ENCODE measurements at places on chromosomes 3 and 15. TPM values are rescaled to one million over a fixed set of nuclear protein-coding genes. Genes with fewer than 3 reads are reported as not detected.

GRCh38 chr3:99789011-99789721 lies 28.5 kb upstream of the CMSS1 start:
- no peaks in the 10 kb centered on the region for H3K4me1 ChIP-seq
- no peak overlapping the region for H3K27ac ChIP-seq
- H3K27me3 ChIP-seq = peaks cover 18% of the 10 kb centered on the region
- peak; percentile 6 for DNase-seq
- no peaks in the 10 kb centered on the region for H3K36me3 ChIP-seq

The EPB42 gene
- not detected for total RNA-seq

The CCDC39 gene
- total RNA-seq = not detected

GRCh38 chr3:189273736-189274135 lies 102.0 kb downstream of the TPRG1 start:
- H3K27me3 ChIP-seq = no peaks in the 10 kb centered on the region
- DNase-seq = no peak
- peaks cover 52% of the 10 kb centered on the region for H3K4me1 ChIP-seq
- no peak overlapping the region for H3K27ac ChIP-seq
- H3K4me3 ChIP-seq = no peak overlapping the region

DNA sequence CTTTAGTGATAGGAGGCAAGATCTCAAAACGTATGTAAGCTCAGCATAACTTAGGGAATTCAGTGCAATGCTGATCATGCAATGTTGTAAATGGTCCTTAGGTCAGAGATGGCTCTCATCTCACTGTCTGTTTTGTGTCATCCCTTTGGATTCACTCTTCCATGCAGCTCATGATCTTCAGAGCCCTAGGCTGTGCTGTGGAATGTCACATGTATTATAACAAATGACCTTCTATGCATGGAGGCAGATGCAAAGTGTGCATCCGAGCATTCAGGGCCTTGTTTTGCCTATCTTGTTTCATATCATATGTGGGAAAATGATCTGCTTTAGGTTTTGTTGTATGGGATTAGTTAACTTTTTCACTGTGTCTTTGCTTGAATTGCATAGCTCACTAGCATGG lies 40.5 kb upstream of the PDZRN3 start:
- no peaks in the 10 kb centered on the region for H3K4me1 ChIP-seq
- no peak overlapping the region for H3K4me3 ChIP-seq
- no peaks in the 10 kb centered on the region for H3K36me3 ChIP-seq
- no peak overlapping the region for H3K27ac ChIP-seq

DNA sequence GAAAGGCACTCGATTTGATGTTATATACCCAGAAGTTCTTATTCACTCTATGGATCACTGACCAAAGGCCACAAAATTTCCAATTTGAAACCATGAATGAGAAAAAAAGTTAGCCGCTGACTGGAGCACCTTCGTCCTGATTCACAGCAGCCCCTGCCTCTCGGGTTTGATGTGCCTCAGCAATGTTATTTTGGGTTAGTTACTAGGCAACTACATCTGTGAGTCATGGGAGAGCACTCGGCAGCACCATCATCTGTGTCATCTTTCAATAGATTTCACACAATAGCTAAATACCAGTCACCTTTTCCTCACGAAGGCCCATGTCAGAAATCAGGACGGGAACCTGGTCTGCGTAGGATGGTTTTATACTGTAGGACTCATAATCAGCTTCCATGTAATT lies 269.2 kb downstream of the ZBBX start:
- H3K27ac ChIP-seq = no peak overlapping the region
- H3K4me3 ChIP-seq = no peak overlapping the region
- H3K36me3 ChIP-seq = no peaks in the 10 kb centered on the region

GRCh38 chr3:136166507-136166906 lies 29.6 kb downstream of the MSL2 start:
- no peaks in the 10 kb centered on the region for H3K27me3 ChIP-seq
- peaks cover 11% of the 10 kb centered on the region for H3K36me3 ChIP-seq
- H3K27ac ChIP-seq = no peak overlapping the region

The PRR20G gene
- not detected for total RNA-seq

DNA sequence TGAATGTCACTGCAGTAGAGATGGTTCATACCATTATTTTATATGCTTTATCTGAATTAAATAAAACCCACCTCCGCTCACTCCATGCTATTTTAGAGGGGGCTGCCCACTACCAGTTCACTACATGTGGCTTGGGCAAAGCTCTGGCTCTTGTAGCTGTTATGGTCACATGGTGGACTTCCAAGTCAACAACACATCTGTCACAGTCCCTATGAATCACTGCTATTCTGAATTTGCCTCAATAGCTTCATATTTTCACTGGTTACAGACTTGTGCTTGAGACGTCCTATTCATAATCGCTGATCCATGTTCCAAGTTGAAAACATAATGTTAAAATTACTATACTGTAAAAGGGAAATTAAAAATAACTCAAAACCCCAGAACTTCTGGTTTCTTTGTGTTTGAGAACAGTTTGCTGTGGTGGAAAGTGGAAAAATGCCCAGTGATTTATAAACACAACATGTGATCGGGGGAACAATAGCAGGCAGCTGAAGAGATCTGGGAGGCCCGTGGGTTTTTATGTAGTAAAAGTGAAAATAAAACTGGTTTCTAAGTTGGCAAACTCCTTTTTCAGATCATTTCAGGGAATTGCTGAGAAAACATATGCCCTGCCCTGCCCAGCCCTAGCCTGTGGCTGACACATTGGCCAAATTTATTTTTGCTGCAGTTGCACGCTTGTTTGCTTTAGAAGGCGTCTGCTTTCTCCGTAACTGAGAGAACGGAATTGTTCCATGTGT lies 128.8 kb upstream of the PRR23C start:
- H3K4me1 ChIP-seq = peaks cover 6% of the 10 kb centered on the region
- peaks cover 23% of the 10 kb centered on the region for H3K27me3 ChIP-seq

DNA sequence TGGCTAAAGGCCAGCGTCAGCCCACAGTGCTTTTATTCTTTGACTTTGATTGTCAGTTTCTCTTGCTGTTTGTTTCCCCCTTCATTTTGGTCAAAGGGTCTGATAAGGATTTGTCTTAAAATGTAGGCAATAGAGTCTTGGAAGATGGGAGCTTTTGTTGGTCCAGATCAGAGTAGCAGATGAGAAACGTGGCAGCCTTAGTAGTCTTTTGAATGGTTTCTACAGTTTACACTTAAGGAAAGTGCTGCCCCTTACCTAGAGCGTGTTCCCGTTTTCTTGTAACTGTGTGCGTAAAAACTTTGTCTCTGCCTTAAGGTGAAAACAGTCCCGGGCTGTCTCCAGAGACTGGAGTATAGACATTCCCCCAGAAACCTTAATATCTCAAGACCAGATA lies 630 bp downstream of the LXN start:
- peaks cover 18% of the 10 kb centered on the region for H3K4me1 ChIP-seq
- no peaks in the 10 kb centered on the region for H3K36me3 ChIP-seq
- H3K4me3 ChIP-seq = peak overlapping the region; percentile 78
- H3K27ac ChIP-seq = peak overlapping the region; percentile 77
- no peak for DNase-seq

DNA sequence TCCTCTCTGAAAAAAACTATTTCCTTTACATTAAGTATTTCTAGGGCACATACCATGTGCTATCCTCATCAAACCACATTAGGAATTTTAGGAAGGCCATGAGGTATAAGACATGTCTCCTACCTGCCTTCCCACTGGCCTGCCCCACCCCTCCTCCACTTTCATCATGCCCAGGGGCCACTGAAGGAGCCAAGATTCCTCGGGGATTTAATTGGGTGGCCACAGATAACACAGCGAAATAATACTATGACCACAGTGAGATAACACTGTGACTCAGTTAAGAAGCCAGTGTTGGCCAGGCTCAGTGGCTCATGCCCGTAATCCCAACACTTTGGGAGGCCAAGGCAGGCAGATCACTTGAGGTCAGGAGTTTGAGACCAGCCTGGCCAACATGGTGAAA lies 9.8 kb upstream of the BMF start:
- H3K27me3 ChIP-seq = no peaks in the 10 kb centered on the region
- no peaks in the 10 kb centered on the region for H3K36me3 ChIP-seq
- H3K4me3 ChIP-seq = no peak overlapping the region
- no peak overlapping the region for H3K27ac ChIP-seq
- H3K4me1 ChIP-seq = peaks cover 26% of the 10 kb centered on the region
- no peak for DNase-seq

The CHRD gene
- total RNA-seq = 0.19 TPM

DNA sequence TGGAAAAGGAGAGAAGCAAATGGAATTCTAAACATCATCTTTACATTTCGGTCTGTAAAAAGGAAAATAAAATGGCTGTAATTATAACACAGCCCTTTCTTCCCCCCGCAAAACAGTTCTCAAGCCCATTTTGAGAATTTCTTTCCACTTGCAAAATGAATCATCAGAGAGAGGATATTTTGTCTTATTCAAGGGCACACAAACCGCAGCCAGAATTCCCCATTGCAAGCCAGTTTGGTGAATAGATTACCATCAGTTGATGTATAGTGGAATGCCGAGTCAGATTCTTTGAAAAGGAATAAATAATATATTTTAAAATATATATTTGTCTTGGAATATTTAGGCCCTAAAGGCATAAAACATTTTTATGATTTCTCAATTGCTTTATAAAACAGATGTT lies 420.4 kb upstream of the SEMA6D start:
- no peaks in the 10 kb centered on the region for H3K36me3 ChIP-seq
- DNase-seq = no peak
- no peaks in the 10 kb centered on the region for H3K27me3 ChIP-seq

The HTR3E gene
- not detected for total RNA-seq

The CNTN3 gene
- total RNA-seq = not detected

DNA sequence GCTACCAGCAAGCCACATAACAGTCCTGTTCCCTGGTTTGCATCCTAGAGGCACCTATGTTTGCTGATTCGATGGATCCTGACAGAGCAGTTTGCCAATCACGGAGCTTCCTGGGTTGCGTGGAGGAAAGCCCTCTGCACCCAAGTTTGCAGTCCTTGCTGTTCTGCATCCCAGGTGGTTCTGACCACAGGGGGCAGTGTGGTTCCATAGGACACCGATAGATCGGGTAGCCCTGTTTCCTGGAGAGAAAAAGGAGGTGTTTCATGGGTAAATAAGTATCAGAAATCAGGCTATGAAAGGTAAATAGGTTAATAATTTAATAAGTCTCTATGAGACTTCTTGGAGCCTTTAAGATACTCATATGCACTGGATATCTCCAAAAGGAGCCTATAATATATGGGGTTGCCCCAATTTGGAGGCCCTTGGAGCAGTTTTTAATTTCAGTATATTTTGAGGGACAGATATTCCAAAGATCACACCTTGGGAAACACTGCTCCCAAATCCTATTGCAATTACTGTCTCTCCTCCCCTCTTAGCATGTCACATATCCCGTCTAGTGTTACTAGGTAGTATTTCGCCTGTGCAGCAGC lies 194.6 kb upstream of the TPM1 start:
- H3K4me1 ChIP-seq = no peaks in the 10 kb centered on the region
- H3K36me3 ChIP-seq = no peaks in the 10 kb centered on the region
- no peak overlapping the region for H3K4me3 ChIP-seq
- H3K27ac ChIP-seq = no peak overlapping the region

The MUSTN1 gene
- 1.3 TPM for total RNA-seq

- peak overlapping the region; percentile 87 for H3K4me3 ChIP-seq
- H3K27ac ChIP-seq = no peak overlapping the region
- peaks cover 87% of the 10 kb centered on the region for H3K27me3 ChIP-seq
- peaks cover 60% of the 10 kb centered on the region for H3K4me1 ChIP-seq
These were observed 1.2 kb downstream of the MECOM start for GRCh38 chr3:169662132-169662842.

- no peaks in the 10 kb centered on the region for H3K36me3 ChIP-seq
- no peaks in the 10 kb centered on the region for H3K27me3 ChIP-seq
- no peak for DNase-seq
- no peak overlapping the region for H3K27ac ChIP-seq
These were observed 448.5 kb downstream of the NAALADL2 start for GRCh38 chr3:175307642-175308041.

The XCR1 gene
- not detected for total RNA-seq

- H3K36me3 ChIP-seq = peaks cover 12% of the 10 kb centered on the region
- H3K27ac ChIP-seq = peak overlapping the region; percentile 93
- peak overlapping the region; percentile 79 for H3K4me3 ChIP-seq
- H3K4me1 ChIP-seq = peaks cover 82% of the 10 kb centered on the region
These were observed 35.2 kb downstream of the GLB1 start for GRCh38 chr3:33061782-33062181.
